ENCODE measurements at places on chromosomes 12 and 14.

DNA sequence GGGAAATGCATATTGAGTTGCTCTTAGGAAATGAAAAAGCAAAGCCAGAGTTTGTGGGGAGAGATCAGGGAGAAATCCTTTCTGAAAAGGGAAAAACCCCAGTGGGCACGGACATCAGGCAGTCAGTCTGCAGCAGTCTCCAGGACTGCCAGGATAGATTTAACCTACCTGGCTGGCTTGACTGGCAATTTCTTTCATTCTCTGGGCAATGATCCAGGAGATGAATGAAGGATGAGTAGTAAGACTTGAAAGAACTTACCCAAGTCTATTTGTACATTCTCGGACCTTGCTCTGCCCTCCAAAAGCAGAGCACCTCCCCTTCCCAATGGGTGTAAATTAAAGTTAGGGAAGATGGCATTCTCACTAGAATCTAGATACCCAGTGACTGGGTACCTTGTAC lies 42.9 kb downstream of the CMAS start:
- DNase-seq, result no peak

- DNase-seq, result no peak
These were observed 59.9 kb downstream of the STXBP6 start for GRCh38 chr14:24990050-24990449.

DNA sequence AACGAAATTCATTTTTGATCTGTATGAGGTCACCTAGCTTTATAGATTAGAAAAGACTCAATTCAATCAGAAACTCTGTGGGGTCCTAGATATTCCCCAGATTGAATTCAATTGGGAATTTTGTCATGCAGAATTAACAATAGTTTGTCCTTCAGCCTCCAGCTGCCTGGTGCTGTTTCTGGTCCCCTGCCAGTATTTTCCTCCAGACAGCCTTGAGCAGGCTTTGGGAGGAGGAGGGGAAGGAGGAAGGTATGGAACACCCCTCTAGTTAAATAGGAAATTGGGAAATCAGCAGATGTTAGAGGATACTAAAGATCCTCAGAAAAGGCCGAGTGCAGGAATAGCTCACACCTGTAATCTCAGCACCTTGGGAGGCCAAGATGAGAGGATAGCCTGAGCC lies 10.6 kb downstream of the GRIP1 start:
- DNase-seq, result no peak

GRCh38 chr14:67554341-67554740 lies 21.3 kb downstream of the PLEKHH1 start:
- no peak for DNase-seq

- no peak for DNase-seq
These were observed 15.0 kb upstream of the ETFBKMT start for GRCh38 chr12:31644536-31644935.

DNA sequence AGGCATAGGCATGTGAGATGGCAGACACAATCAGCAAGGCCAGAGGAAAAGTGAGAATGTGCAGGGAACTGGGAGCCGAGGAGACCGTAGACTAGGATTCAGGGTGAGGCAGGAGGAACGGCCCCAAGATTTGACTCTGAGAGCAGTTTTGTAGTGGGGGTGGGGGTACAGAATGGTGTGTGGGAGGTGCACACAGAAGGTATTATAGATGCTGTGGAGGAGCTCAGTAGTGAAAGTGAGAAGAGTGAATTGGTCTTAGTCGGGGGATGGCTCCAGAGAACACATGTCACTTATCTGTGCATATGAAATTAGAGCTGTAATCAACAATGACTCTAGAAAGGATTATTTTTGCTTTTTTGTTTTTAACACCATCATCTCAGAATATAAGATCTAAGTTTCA lies 11.9 kb downstream of the ZNF664 start:
- DNase-seq, result no peak

DNA sequence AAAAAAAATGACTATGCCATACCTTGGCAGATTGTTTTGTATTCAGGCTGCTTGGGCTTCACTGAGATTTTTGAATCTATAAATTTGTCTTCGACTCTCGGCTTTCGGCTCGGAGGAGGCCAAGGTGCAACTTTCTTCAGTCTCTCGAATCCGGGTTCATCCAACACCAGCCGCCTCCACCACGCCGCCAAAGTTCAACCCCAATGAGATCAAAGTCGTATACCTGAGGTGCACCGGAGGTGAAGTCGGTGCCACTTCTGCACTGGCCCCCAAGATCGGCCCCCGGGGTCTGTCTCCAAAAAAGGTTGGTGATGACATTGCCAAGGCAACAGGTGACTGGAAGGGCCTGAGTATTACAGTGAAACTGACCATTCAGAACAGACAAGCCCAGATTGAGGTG lies 12.4 kb upstream of the SPPL3 start:
- no peak for DNase-seq

DNA sequence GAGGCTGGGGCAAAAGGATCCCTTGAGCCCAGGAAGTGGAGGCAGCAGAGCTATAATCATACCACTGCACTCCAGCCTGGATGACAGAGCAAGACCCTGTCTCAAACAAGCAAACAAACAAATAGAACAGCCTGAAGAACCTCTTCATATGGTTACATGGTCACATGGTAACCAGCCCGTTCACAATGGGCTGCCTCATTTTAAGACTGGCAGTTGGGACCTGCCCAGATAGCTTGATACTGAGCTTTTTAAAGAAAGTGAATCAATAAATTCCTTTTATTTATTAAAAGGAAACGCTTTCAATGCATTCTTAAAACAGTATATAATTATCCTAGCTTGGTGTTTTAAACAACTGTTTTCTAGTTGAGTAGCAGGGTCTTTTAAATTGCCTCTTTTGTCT lies 10.5 kb downstream of the MLXIP start:
- DNase-seq, result no peak

- DNase-seq, result no peak
These were observed 575 bp downstream of the TRAF3 start for GRCh38 chr14:102777711-102778337.

DNA sequence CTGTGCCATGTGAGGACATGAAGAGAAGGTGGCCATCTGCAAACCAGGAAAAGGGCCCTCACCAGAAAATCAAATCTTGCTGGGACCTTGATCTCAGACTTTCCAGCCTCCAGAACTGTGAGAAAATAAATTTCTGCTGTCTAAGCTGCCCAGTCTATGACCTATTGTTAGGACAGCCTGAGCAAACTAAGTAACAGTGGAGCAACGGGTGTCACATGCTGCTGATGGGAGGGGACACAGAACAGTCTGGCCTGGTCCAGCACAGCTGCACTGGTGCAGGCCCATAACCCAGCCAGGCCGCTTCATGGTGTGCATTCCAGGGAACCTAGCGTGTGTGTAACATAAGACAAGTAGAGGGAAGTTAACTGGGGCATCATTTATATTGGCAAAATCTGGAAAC lies 42.1 kb downstream of the GRIP1 start:
- no peak for DNase-seq

Measured in CD4-positive, alpha-beta T cell treated with Interleukin-2 at 100 ng/mL for 4 hours (primary cell).